ENCODE measurements at places on chromosomes 12 and 14. TPM values are rescaled to one million over a fixed set of nuclear protein-coding genes. Genes with fewer than 3 reads are reported as not detected.

PLEKHG7 gene
- total RNA-seq = not detected

IL22 gene
- total RNA-seq = not detected

PTCSC3 gene
- total RNA-seq = not detected

TTC8 gene
- total RNA-seq = 29.1 TPM

SRP54 gene
- total RNA-seq = 60.2 TPM

CLEC12A gene
- total RNA-seq = not detected

CYP46A1 gene
- 0.34 TPM for total RNA-seq

KITLG gene
- 2.5 TPM for total RNA-seq

PAN2 gene
- 16.3 TPM for total RNA-seq

GLTP gene
- total RNA-seq = 40.3 TPM

CMKLR1 gene
- not detected for total RNA-seq

SUPT16H gene
- 100 TPM for total RNA-seq

RFX4 gene
- not detected for total RNA-seq

TC2N gene
- 0.36 TPM for total RNA-seq

SLC38A2 gene
- 168 TPM for total RNA-seq

GPR162 gene
- total RNA-seq = 0.33 TPM

PKP2 gene
- total RNA-seq = under 0.01 TPM

CDH24 gene
- 1.8 TPM for total RNA-seq

SMAGP gene
- total RNA-seq = not detected

LIN7A gene
- total RNA-seq = not detected

TTC6 gene
- total RNA-seq = not detected

ITPR2 gene
- total RNA-seq = 42.9 TPM

Data from melanocyte of skin (primary cell).